ENCODE measurements at places on chromosomes 6 and 20. TPM values are rescaled to one million over a fixed set of nuclear protein-coding genes. Genes with fewer than 3 reads are reported as not detected.

DNA sequence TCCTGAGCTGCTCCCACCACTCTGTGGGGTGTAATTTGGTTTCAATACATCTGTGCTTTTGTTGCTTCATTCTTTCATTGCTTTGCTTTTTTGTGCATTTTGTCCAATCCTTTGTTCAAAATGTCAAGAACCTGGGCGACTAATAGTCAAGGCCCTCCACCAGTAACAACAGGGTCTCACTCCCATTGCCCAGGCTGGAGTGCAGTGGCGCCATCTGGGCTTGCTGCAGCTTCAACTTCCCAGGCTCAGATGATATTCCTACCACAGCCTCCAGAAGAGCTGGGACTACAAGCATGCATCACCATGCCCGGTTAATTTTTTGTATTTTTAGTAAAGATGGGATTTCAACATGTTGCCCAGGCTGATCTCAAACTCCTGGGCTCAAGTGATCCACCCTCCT, 169.2 kb downstream of the EYA2 start:
- DNase-seq: no peak

DNA sequence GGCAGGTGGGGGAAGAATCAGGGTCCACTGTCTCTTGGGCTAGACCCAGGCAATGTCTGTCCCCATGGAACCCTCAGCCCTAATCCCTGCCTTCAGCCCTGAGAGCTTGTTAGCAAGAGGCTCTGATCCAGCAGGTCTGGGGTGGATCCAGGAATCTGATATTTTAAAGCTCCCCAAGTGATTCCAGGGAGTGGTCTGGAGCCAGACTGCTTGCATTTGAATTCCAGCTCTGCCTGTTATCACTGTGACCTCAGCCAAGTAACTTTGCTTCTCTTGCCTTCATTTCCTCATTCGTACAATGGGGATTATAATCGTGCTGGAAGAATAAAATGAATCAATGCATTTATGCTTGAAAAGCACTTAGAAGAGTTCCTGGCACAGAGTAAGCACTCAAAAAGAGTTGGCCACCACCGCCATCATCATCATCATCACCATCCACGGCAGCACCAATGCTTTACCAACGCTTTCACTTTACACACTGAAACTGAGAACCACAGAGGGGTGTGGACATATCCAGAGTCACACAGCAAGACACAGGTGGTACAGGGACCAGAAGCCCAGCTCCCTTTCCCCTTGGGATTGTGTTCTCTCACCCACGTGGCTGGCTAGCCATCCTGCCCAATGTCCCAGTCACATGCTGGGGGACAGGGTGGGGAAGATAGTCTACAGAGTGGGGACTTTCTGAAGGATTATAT, 75.7 kb upstream of the RALY start:
- no peak for DNase-seq

- no peak for DNase-seq
Observed at GRCh38 chr6:17585766-17586490, 14.2 kb upstream of the FAM8A1 start.

GRCh38 chr6:52330470-52330869, 31.5 kb upstream of the PAQR8 start:
- DNase-seq: no peak

GRCh38 chr6:38968702-38969149, 79.9 kb upstream of the GLP1R start:
- no peak for DNase-seq

Gene CST1
- 2.9 TPM for total RNA-seq
